ENCODE measurements at places on chromosomes 1 and 21.

DNA sequence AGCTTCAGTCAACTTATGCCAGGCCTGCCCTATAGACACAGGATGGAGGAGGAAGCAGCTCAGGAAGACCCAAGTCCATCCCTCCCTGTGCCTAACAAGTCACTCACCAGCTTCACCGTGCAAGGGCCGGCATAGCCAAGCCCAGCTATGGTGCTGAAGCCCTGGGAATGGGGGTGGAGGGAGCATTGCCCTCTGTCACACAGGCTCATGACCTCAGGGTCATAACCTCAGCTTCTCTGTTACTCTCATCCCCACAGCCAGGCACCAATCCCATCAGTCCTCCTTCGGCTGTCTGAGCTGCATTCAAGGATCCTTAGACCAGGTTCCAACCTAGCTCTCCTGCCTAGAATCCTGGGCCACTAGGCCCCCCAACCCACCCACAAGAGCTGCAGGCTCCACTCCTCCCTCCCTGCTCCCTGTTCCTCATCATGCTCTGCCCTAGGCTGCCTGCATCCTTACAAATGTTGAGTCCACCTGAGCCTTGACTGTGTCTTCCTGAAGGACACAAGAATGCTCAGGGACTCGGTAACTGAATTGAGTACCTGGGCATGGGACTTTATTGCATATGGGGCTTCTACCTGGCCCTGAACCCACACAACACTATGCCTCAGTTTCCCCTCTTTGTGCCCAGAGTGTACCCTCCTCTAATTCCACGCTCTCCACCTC, 1.7 kb downstream of the CD244 start:
- no peak for DNase-seq

DNA sequence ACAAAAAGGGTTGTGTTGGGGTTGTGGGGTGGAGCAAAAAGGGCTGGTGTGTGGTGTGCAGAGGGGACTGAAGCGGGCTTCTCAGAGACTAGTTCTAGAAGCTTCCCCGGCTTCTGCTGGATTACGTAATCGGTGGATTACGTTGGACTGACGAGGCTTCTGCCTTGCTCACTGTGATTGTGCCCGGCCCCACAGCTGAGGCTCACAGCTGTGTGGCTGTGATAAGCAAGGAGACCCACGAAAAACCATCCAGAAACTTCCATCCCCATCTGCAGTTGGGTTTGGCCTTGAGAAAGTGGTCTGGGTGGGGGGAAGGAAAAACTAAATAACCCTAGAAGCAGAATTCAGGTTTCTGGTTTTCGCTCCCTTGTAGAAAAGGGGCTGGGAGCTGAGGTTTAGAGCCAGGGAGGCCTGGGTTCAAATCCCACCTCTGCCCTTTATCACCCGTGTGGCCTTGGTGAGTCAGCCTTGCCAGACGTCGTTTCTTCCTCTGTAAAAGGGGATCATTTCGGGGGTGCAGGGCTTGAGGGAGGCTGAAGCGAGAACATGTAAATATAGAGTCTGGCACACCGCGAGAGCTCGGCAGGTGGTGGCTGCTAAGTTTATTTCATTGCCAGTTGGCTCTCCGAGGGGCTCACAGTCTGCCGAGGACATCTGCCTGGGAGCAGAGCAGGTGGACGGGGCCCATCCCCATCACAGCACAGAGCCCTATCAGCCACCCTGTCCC, 30.4 kb upstream of the DISP3 start:
- no peak for DNase-seq

- DNase-seq, result no peak
Observed at GRCh38 chr1:99170516-99170915, 93.8 kb upstream of the PLPPR4 start.

DNA sequence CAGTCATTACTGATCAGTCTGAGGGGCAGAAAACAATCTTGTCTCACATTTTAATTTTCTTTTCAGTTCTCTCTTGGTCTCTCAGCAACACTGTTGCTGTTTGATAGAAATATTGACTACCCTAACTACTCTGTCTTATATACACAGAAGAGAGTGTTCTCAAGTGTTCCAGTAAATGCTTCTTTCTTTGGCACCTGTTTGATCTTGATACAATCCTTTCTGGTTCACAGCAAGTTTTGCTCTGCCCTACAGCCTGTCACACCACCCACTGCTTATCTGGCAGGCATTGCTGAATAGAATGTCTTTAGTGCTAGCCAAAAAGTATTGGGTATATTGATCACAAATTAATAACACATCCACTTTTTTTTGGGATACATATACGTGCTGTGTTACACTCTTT, 75.7 kb upstream of the WLS start:
- DNase-seq, result no peak

GRCh38 chr1:156608036-156608674, 6.9 kb upstream of the GPATCH4 start:
- peak; percentile 81 for DNase-seq

DNA sequence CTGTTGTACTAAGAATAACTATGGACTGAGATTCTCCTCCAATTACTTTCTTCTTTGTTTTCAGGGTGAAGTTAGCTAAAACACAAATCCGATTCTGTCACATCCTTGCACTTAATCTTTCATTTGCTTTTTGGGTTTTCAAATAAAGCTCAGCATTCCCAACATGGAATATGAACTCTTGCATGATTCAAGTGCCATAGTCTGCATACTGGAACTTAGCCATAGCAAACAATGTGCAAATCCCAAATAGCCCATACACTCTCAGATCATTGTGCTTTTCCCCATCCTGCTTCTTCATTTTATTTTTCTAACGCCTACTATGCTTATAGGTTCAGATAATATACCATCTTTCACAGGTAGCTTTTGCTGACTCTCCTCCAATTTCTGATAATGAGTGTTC, 455.8 kb upstream of the PRMT6 start:
- no peak for DNase-seq

DNA sequence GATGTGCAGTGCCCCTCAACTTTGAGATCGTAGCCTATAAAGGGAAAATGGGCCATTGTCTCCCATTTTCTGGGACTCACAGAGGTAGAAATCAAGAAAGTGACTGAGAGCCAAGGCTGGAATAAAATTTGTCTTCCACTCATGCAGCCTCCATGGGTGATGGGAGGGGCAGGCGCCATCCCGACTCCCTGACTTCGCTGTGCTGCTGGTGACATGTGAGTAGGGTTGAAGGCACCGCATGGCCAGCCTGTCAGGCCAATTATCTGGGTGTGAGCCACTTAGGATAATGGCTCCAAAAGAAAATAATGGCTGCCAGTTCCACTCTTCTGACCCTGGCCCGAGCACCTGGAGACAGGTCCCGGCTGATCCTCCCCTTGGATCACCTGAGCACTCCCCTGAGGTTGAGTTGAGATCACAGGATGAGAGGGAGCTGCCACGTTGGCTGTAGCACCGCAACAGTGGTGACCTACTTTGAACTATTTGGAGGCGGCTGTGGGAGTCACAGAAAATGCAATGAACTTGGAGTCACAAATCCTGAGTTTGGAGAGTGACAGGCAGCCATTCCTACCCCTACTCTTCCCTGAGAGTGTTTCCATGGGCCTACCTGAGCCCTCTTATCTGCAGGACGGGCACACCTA, 26.3 kb downstream of the CAPN9 start:
- no peak for DNase-seq

- no peak for DNase-seq
Observed at GRCh38 chr1:16110456-16110855, 37.0 kb upstream of the FAM131C start.

DNA sequence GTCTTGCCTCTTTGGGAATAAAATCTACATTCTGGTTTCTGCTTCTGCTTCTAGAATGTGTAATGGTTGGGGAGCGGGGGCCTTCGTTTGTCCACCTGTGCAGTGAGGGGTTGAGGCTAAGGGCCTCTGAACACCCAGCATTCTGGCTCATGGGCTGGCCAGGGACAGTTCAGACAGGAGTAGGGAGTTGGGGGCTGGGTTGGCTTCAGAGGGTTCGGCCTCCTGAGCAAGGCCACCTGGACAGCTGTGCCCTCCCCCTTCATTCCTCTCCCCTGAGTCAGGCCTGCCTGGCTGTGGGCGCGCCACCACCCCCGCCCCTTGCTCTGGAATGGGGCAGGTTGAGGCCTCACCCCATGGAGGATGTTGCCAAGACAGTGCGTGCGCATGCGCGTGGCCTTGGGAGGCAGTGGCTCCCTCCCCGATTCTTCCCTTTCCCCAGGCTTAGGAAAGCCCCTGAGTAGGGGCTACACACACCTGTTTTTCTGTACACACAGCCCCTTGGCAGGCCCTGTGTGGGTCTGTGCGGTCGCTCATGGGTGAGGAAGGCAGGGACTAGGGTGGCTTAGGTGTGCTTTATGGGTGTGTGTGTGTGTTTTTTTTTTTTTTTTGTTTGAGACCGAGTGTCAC, 57.0 kb downstream of the YARS1 start:
- DNase-seq, result no peak
